ENCODE measurements at places on chromosomes 7 and 10.
A peak's percentile ranks its signal among the peaks of the same experiment; 100 is the strongest.

GRCh38 chr7:24409431-24410024 lies 125.5 kb downstream of the NPY start:
- no peak for DNase-seq

GRCh38 chr10:26311383-26311940 lies 94.9 kb downstream of the GAD2 start:
- no peak for DNase-seq

DNA sequence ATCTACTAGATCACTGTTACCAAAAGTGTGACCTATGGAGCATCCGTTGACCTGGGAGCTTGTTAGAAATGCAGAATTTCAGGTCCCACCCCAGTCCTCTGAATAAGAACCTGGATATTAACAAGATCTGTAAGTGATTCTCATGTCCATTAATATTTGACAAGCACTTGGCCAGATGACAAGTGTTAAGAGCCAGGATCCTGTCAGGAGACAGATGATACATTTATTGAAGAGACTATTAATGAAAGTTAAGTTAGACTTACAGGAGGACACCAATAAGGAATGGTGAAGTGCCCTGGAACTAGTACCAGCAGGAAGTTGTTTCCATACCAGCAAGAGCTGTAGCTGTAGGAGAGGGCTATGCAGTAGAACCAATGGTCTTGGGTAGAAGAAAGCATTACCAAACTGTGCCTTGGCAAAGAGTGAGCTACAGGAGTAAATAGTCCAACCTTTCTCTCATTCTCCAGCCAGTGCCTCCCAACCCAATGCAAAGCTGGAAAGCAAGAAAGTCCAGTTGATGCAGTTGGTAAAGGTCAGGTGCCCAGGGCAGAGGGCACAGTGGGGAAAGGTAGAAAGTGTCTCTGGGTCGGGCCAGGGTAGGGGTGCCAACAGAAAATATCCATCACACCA lies 35.3 kb upstream of the ADD3 start:
- no peak for DNase-seq

DNA sequence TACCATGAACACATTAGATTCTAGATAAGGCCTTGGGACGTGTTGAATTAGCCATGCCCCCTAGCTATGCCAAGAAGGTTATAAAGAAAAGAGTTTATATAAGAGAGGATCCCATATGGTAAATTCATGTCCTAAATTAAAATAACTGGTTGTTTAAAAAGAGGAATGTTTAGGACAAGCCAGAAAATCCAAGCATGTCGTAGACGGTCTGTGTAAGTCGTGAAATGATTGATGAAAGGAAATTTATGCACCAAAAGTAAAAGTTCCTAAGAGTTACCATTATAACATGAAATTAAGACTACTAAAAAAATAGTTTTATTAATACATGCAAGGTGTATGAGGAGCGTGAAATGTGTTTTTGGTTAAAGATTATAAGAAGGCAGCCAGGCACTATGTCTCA lies 624.9 kb downstream of the ARL4A start:
- no peak for DNase-seq

DNA sequence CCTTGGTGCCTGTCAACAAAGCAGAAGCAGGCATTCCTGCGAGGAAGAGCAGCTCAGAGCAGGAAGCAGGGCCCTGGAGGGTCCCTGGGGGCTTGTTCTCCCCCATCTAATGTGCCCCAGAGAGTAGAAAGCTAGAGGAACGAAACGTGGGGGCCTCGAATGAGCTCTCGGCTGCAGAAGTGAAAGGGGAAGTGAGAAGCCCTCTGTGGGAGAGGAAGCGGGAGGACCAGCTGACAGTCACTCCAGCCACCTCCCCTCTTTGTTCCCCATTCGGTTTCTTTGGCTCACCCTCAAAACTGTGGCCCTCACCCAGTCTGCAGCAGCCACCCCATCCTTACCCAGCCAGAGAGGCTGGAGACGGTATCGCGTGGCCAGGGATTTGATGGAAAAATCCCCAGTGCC lies 25.0 kb downstream of the C10orf105 start:
- DNase-seq, result no peak

DNA sequence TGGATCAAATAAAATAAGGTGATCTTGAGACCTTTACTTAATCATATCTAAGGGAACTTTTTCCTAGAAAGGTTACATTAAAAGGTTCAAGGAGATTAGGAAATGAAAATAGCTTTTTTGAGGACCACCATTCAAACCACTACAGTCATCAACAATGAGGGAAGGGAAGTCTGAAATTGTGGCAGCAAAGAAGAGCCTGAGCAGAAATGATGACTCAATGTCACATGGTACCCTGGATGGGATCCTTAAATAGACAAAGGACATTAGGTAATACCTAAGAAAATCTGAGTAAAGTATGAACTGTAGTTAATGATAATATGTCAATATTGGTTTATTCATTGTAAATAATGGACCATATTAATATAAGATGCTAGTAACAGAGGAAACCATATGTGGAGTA lies 236.0 kb downstream of the SEMA3D start:
- no peak for DNase-seq

DNA sequence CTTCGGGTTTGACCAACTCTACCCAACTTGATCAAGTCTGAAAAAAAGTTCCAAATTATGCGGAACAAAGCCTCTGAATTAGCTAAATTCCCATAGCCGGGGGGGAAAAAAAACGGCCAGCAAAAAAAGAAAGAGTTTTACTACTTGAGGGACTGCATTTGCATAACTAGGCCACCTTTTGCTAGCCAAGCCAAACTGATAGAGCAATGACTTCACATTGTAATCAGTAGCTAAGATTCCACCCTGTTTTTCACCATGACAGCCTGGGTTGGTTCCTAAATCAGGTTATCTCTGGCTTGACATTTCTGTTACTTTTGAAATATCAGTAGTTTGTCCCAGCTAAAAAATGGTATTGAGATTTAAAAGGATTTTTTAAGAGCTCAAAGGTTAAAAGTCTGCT lies 31.4 kb upstream of the CREB3L2 start:
- DNase-seq, result no peak

GRCh38 chr7:132656846-132657776 lies 80.8 kb upstream of the PLXNA4 start:
- peak; percentile 23 for DNase-seq

DNA sequence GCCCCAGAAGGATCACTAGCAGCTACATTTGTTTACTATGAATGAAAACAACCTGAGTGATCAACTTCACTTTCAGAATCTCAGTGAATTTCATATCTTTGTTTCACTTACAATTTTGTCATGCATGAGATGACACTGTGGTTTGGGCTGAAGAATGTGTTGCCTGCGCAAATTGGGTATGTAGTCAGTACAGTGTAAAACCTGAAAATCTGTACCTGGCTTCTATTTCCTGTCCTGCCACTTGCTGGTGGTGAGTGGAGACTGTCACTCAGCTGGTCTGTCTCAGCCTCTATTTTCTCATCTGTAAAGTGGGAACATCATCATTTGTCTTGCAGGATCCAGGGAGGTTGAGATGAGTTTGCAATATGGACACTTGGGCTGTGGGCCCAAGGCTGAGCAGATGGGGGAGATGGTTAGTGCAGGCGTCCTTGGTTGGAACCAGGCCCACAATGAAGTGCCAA lies 118.0 kb downstream of the WDFY4 start:
- no peak for DNase-seq

GRCh38 chr7:32200646-32201045 lies 130.4 kb upstream of the PDE1C start:
- DNase-seq, result no peak

DNA sequence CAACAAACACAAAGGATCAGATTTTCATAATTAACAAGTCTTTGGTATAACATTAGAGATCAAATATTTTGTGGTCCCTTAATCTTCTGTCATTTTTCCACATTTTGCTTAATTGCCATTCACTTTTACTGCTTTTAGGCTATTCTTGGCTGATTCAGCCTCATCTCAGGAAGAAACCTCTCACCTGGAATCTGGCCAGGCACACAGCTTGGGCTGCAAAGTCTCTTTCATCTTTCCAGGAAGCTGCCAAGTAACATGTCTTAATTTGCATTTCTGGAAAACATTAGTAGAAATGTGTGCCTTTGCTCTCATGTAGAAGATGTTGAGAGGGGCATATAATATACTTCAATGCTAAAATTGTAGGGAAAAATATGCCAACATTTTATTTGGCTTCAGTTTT lies 174.2 kb upstream of the STEAP4 start:
- no peak for DNase-seq

- DNase-seq, result no peak
These were observed 87.2 kb downstream of the TCF7L2 start for GRCh38 chr10:113037218-113037617.

Data from GM03348 (cell line).